ENCODE measurements at places on chromosomes 16 and 17. TPM values are rescaled to one million over a fixed set of nuclear protein-coding genes. Genes with fewer than 3 reads are reported as not detected.

GRCh38 chr17:64378890-64379354, 11.7 kb downstream of the PECAM1 start:
- H3K36me3 ChIP-seq = peaks cover 15% of the 10 kb centered on the region
- no peaks in the 10 kb centered on the region for H3K27me3 ChIP-seq
- no peak overlapping the region for H3K27ac ChIP-seq
- H3K4me1 ChIP-seq = peaks cover 9% of the 10 kb centered on the region

- no peaks in the 10 kb centered on the region for H3K27me3 ChIP-seq
- no peaks in the 10 kb centered on the region for H3K4me1 ChIP-seq
- no peak for DNase-seq
- no peaks in the 10 kb centered on the region for H3K36me3 ChIP-seq
Observed at GRCh38 chr17:61379457-61380216, 20.0 kb upstream of the TBX2 start.

DNA sequence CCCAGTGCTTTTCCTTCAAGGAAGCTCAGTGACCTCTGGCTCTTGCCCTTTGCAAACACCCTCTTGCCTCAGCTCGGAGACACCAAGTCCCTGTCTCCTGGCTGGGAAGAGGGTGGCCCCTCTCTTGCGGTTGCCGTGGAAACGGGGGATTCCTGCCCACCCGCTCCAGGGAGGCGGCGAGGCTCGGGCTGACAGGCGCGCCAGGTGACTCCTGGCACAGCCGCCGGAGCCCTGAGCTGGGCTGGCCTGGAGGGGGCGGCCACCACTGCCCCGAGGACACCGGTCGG, 71.4 kb downstream of the ABR start:
- H3K4me3 ChIP-seq = peak overlapping the region; percentile 77
- H3K36me3 ChIP-seq = peaks cover 3% of the 10 kb centered on the region
- no peak for DNase-seq
- H3K4me1 ChIP-seq = peaks cover 12% of the 10 kb centered on the region
- no peaks in the 10 kb centered on the region for H3K27me3 ChIP-seq

GRCh38 chr16:29710227-29711219, 31.5 kb downstream of the QPRT start:
- no peaks in the 10 kb centered on the region for H3K27me3 ChIP-seq
- H3K4me1 ChIP-seq = peaks cover 7% of the 10 kb centered on the region
- no peaks in the 10 kb centered on the region for H3K36me3 ChIP-seq
- DNase-seq = no peak
- no peak overlapping the region for H3K27ac ChIP-seq
- no peak overlapping the region for H3K4me3 ChIP-seq

GRCh38 chr17:75737133-75737962, 16.1 kb downstream of the ITGB4 start:
- H3K4me1 ChIP-seq = no peaks in the 10 kb centered on the region
- no peak overlapping the region for H3K27ac ChIP-seq
- DNase-seq = no peak
- no peak overlapping the region for H3K4me3 ChIP-seq
- no peaks in the 10 kb centered on the region for H3K36me3 ChIP-seq
- H3K27me3 ChIP-seq = peaks cover 7% of the 10 kb centered on the region

COX6A2 gene
- total RNA-seq = not detected

SRL gene
- not detected for total RNA-seq

GFER gene
- 20.1 TPM for total RNA-seq

NOMO2 gene
- 96.3 TPM for total RNA-seq
